Heart right ventricle (tissue), 16 donors: ENCODE measurements at places on chromosomes 6 and 20.

DNA sequence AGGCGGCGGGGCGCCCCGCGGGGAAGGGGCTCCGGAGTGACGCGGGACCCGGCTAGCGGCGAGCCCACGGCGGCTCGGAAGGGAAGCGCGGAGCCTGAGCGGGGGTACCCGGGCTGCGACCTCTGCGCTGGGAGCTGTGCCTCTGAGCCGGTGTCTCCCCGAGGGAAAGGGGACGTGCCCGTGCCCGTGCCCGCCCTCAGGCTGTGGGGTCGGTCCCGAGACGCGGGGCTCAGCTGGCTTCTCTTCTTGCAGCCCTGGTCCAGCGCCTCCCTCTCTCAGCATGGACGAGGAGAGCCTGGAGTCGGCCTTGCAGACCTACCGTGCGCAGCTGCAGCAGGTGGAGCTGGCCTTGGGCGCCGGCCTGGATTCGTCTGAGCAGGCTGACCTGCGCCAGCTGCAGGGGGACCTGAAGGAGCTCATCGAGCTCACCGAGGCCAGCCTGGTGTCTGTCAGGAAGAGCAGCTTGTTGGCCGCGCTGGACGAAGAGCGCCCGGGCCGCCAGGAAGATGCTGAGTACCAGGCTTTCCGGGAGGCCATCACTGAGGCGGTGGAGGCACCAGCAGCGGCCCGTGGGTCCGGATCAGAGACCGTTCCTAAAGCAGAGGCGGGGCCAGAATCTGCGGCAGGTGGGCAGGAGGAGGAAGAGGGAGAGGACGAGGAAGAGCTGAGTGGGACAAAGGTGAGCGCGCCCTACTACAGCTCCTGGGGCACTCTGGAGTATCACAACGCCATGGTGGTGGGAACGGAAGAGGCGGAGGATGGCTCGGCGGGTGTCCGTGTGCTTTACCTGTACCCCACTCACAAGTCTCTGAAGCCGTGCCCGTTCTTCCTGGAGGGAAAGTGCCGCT lies 686 bp downstream of the ZGPAT start:
- DNase-seq: no peak

- no peak for DNase-seq
These were observed 679.7 kb upstream of the EPHA7 start for GRCh38 chr6:94099072-94099471.

- DNase-seq: no peak
These were observed 48.9 kb downstream of the RNASET2 start for GRCh38 chr6:166907373-166907841.

DNA sequence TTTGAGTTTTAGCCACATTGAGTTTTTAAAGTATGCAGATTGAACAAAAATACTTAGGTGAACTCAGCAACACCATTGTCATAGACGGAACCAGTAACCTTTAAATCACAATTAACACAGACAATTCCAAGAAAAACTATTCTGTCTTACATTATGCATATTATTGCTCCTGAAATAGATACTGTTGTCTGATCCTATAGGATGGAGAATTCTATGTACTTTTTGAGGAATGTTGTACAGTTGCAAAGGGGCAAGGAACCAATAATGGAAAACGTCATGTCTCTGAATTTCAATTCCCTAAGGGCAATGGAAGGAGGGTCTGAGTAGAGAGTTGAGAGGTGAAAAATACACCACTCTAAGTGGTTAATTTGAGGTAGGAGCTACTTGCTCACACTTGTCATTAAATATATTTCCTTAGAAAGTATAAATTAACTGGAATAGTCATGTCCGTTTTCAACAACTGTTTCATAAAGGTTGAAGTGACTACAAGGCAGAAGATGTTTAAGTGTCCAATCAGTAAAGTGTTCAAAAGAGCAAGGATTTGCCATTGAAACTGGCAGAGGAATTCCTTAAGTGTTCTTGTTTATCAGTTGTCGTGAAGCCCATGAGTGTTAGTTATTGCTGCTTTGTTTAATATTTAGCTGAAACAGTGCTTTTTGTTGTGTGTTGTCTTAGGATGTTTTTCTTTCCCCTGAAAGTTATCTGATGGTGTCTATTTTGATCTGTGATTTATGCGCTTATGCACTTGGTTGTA lies 1.3 kb downstream of the NKAIN2 start:
- no peak for DNase-seq

- no peak for DNase-seq
These were observed 92.7 kb upstream of the TCF21 start for GRCh38 chr6:133796235-133796634.

GRCh38 chr6:11473008-11473740 lies 64.4 kb upstream of the TMEM170B start:
- no peak for DNase-seq

DNA sequence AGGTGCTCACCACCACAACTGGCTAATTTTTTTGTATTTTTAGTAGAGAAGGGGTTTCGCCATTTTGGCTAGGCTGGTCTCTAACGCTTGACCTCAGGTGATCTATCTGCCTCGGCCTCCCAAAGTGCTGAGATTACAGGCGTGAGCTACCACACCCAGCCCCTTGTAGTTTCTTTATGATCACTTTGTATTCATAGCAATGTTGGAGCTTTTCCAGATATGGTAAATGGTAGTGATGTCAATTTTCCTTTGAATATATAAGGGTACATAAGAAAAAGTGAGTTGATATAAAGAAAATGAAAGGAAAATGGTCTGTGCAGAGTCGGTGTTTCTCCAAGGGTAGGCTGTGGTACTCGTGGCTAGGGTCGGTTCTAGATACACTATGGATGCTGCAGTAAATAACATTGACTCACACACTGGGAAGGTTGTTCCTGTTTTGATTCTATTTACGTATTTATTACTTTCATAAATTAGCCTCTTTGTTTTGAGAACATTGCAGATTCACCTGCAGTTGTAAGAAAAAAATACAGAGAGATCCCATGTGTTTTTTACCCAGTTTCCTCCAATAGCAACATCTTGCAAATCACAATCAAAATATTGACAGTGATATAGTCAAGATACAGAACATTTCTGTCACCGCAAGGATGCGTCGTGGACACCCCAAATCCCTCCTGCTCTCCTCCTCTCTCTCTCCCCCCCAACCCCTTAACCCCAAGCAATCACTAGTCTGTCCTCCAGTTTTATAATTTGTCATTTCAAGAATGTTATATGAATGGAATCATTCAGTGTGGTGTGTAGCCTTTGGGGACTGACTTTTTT lies 2.5 kb downstream of the ZNF831 start:
- no peak for DNase-seq

DNA sequence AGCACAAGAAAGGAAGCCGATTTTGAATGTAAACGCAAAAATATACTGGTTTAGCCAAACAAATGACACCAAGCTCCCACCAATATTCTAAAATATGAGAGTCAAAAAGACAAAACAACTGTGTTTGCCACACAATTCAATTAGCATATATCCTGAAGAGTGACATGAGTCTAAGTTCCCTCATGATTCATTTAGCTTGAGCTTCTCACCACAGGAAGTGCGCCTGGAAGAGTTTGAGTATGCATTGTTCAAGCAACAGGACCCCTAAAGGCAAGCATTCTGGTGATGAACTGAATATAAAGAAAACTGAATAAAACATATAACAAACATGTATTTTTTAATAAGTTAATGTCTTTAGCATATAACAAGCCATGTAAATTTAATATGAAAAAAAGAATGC lies 115.2 kb upstream of the RUNX2 start:
- no peak for DNase-seq

- DNase-seq: no peak
These were observed 58.0 kb upstream of the CD2AP start for GRCh38 chr6:47419621-47420020.

DNA sequence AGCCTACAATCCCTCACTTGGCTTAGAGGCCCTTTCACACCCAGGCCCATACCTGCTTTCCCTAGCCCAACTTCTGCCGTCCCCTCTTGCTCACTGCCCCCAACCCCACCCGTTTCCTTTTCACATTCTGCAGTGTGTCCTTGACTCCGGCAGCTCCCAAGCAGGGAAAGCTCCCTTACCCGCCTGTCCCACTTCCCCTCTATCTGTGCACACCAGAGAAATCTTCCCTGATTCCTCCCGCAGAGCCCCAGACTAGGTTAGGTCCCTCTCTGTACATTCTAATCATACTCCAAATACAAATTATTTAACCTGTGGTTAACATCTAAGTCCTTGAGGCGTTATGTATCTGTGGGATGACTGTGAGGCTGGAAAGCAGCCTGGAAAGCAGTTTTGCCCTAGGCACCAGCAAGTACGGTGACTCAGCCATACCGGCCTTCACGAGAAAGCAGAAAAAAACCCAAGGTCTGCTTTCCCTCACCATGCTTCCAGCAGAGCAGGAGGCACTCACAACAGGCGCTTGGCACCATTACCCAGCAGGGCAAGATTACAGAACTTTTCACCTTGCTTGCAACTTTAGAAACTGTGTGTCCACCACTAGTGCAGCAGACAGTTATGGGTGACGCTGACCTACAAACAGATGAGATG lies 22.3 kb downstream of the ELOVL5 start:
- DNase-seq: no peak

DNA sequence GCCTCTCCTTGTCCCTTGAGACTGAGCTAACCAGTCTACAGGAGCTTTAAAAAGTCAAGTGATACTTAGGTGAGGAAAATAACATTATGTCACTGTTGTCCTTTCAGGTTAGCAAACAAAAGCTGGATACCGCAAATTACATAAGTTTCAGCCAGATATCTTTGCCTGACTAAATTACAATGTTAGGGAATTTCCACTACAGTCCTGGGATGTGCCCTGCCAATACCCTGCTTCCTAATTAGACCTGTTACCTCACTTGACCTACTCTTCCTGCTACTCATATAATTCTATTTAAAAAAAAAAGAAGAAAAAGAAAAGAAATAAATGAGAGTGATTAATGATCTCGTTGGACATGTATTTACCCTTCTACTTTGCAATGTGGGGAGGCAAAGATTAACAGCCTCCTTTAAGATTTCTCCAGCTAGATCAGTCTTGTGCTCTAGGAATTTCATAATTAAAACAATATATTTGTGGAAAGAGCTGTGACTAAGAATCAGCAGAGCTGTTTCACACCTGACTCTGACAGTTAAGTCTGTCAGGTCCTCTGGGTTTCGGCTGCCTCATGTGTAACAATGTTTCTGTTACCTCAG lies 318.9 kb downstream of the HDGFL1 start:
- no peak for DNase-seq

DNA sequence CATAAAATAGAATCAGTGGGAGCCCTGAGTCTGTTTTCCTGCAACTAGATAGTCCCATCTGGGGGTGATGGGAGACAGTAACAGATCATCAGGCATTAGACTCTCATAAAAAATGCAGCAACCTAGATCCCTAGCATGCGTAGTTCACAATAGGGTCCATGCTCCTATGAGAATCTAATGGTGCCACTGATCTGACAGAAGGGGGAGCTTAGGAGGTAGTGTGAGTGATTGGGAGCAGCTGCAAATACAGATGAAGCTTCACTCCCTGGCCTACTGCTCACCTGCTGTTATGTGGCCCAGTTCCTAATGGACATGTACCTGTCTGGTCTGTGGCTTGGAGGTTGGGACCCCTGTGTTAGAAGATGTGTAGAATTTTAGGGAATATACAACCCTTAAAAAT lies 904.5 kb upstream of the EPHA7 start:
- no peak for DNase-seq

DNA sequence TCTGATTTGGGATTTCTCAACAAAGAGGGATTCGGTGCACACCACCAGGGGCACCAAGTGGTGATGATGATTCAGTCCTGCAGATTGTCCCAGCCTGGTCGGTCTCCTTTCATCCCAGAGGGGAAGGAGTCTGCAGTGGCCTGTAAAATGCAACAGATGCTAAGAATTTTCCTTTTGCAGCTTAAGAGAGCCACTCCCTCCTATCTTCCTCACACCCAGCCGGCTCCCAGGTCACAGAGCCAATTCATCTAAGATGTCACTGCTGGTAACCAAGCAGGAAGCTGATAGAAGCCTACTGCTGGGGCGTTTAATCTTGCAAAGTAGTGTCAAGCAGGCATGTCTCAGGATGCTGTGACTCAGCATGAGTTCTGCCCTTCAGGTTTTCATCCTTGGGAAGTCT lies 203.8 kb upstream of the LRFN2 start:
- DNase-seq: no peak
